ENCODE measurements at places on chromosomes 4 and X. TPM values are rescaled to one million over a fixed set of nuclear protein-coding genes. Genes with fewer than 3 reads are reported as not detected.

DNA sequence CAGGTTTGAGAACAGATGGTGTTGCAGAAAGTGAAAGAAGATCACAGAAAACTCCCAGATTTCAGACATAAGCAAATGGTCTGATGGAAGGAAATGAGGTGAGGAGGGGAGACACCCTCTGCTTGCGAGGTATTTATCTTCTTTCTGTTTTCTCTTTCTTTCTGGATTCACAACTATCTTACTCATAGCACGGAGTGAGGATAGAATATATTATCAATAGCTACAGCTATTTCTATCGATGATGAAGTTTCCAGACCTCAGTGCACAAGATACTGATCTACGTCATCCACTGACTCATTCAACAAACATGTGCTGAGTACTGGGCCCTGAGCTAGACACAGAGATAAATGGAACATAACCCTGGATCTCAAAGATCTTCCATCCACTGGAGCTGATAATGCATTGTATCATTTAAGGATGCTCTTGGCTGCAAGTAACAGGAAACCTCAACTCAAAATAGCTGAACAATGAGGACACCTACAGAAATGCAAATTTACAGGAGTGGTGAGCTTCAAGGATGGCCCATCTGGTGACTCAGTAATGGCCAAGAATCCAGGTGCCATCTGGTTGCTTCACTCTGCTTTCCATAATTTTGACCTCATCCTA, 21.2 kb downstream of the SLC2A9 start:
- no peak overlapping the region for H3K4me3 ChIP-seq
- no peak for DNase-seq
- no peaks in the 10 kb centered on the region for H3K36me3 ChIP-seq
- no peaks in the 10 kb centered on the region for H3K27me3 ChIP-seq

DNA sequence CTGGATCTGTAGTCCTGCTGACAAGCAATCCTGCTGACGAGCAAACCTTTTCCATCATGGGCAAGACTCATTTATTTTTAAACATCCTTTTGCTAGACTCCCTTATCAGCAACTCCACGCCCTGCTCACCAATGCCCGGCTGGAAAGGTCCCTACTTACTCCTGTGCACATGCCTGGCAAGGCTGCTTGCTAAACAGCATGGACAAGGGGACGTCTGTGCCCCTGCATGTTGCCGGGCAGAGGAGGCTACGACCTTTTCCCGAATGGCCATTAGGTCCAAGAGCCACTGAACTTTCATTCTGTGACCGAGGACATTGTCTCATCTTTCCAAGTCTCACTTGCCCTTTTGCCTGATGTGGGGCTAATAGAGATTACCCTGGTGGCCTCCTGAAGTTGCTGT, 98.6 kb downstream of the MGST2 start:
- no peaks in the 10 kb centered on the region for H3K27me3 ChIP-seq
- H3K27ac ChIP-seq, result peak overlapping the region; percentile 32
- no peak overlapping the region for H3K4me3 ChIP-seq
- H3K4me1 ChIP-seq, result peaks cover 3% of the 10 kb centered on the region
- no peak for DNase-seq
- H3K36me3 ChIP-seq, result no peaks in the 10 kb centered on the region

DNA sequence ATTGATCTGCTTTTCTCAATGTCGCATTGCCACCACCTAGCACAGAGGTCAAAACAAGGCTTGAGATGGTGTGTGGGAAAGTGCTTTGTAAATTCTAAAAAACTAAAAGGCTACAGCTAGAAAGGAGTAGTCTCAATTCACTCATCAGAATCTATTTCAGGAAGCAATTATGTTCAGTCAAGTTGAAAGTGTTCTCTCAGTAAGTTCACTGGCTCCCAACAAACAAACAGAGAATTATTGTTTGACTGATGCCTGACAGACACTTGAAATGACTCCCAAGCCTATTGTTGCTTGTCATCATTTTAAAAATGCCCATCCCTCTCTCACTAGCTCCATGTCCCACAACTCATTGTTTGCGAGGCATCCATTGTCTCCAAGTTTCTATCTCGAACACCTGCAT, 419.6 kb upstream of the CPEB2 start:
- H3K27me3 ChIP-seq, result no peaks in the 10 kb centered on the region
- no peak for DNase-seq
- H3K27ac ChIP-seq, result no peak overlapping the region
- no peaks in the 10 kb centered on the region for H3K4me1 ChIP-seq
- H3K36me3 ChIP-seq, result no peaks in the 10 kb centered on the region
- H3K4me3 ChIP-seq, result no peak overlapping the region

- no peak overlapping the region for H3K4me3 ChIP-seq
- no peak for DNase-seq
- H3K36me3 ChIP-seq, result no peaks in the 10 kb centered on the region
- no peaks in the 10 kb centered on the region for H3K27me3 ChIP-seq
- no peak overlapping the region for H3K27ac ChIP-seq
These were observed 5.2 kb downstream of the CPZ start for GRCh38 chr4:8597791-8598190.

DNA sequence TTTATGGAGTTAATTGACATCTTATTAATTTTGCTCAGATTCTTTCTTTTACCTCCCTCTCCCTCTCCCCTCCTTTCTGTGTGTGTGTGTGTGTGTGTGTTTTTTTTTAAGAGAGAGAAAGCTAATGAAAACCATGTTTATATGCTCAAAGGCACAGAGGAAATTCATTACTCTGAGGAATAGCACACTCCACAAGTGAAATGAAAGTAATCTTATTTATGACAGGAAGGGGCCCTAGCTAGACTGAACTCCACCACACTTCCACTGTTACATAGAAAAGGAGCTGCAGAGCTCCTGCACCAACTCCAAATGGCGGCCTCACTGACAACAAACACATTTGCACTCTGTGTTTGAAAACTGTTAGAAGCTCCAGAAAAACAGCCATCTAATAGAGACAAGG, 150.6 kb downstream of the RASL11B start:
- peaks cover 30% of the 10 kb centered on the region for H3K4me1 ChIP-seq
- H3K36me3 ChIP-seq, result no peaks in the 10 kb centered on the region
- H3K4me3 ChIP-seq, result no peak overlapping the region

GRCh38 chr4:76758290-76758882, 139.6 kb downstream of the SOWAHB start:
- H3K4me1 ChIP-seq, result peaks cover 4% of the 10 kb centered on the region
- H3K36me3 ChIP-seq, result peaks cover 4% of the 10 kb centered on the region
- H3K4me3 ChIP-seq, result no peak overlapping the region
- no peak for DNase-seq

GRCh38 chrX:64190136-64190740, 15.3 kb downstream of the AMER1 start:
- DNase-seq, result no peak
- H3K4me3 ChIP-seq, result no peak overlapping the region
- H3K4me1 ChIP-seq, result no peaks in the 10 kb centered on the region

- DNase-seq, result no peak
- no peaks in the 10 kb centered on the region for H3K4me1 ChIP-seq
- no peak overlapping the region for H3K27ac ChIP-seq
- no peaks in the 10 kb centered on the region for H3K27me3 ChIP-seq
- no peak overlapping the region for H3K4me3 ChIP-seq
- no peaks in the 10 kb centered on the region for H3K36me3 ChIP-seq
These were observed 2.5 kb downstream of the VBP1 start for GRCh38 chrX:155218777-155219176.

DNA sequence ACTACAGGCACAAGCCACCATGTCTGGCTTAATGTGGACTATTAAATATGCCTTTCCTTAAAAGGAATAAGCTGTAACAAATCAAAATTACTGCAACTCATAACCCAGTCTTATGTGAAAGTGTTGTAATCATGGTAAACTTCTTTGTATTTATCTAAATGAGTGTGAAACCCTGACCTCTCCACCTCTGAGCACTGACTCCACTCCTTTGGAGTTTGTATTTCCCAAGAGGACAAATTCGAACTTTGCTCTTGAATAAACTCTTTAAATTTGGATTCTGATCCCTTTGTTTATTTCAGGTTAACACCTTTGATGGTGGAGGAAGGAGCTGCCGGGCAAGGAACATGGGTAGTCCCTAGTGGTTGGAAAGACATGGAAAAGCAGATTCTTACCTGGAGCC, 48.3 kb upstream of the FAM9A start:
- no peaks in the 10 kb centered on the region for H3K4me1 ChIP-seq
- H3K27ac ChIP-seq, result no peak overlapping the region
- no peaks in the 10 kb centered on the region for H3K36me3 ChIP-seq
- H3K4me3 ChIP-seq, result no peak overlapping the region
- no peak for DNase-seq

- H3K4me3 ChIP-seq, result no peak overlapping the region
- no peaks in the 10 kb centered on the region for H3K27me3 ChIP-seq
- H3K27ac ChIP-seq, result no peak overlapping the region
- H3K4me1 ChIP-seq, result no peaks in the 10 kb centered on the region
- no peak for DNase-seq
- H3K36me3 ChIP-seq, result no peaks in the 10 kb centered on the region
These were observed 20.1 kb upstream of the XPNPEP2 start for GRCh38 chrX:129718676-129719075.

DNA sequence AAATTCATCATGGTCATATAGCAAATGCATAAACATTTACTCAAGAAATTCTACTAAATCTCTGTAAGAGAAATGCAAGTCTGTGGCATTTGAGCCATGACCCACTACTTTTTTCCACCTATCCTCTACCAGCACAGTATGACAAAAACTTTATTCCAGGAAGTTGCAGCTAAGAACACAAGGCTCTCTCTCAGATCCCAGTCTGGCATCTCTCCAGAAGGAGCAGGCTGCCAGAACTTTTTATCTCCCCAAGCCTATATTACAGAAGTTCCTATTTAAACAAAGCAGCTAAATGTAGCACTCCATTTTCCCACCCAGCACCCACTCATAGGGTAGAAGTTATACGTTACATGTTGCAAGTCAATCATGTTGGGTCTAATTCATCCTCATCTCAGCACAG, 49.3 kb upstream of the EPGN start:
- no peaks in the 10 kb centered on the region for H3K27me3 ChIP-seq
- H3K4me3 ChIP-seq, result no peak overlapping the region
- no peaks in the 10 kb centered on the region for H3K4me1 ChIP-seq
- H3K36me3 ChIP-seq, result no peaks in the 10 kb centered on the region
- H3K27ac ChIP-seq, result no peak overlapping the region

DNA sequence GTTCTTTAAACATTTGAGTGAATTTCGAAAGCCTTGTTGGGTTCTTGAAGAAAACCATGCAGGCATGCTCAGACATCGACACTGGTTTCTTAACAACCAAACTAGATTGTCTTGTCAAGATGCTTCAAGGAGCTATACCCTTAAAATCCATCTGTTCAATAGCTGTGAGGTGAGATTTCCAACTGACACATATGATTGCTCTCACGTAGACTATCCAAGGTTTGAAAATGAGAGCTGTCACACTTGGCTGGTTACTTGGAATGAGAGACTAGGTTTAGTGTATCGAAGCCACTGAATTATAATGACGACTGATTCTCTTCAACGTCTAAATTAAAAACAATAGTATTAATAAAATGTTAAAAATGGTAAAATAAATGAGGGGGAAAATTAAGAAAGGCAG, 2725.5 kb downstream of the ARAP2 start:
- H3K4me3 ChIP-seq, result no peak overlapping the region
- H3K27ac ChIP-seq, result no peak overlapping the region
- H3K27me3 ChIP-seq, result no peaks in the 10 kb centered on the region
- H3K36me3 ChIP-seq, result no peaks in the 10 kb centered on the region

DNA sequence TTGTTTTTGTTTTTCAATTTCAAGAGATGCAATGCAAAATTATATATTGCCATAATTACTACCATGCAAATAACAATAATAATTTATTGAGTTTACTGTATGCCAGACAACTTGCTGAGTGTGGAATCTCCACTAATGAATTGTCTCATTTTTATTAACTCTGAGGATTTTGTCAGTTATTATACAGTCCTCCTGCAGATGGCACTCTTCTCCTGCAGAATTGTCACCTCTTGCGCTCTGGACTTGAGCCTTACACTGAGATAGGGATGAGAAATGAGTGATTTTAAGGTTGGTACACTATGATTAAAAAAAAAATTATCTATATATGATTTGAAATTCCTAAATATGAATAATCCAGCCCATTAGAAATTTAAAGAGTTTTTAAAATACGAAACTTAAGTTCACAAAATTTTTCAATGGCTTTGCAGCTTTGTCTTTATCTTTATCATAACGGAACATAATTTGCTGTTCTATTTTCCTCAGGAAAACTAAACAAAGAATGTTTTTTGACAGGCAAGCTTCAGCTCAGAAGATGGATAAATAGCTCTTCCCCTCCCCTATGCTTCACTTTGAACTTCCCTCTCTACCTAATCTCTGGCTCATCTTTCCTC, 12.7 kb upstream of the PAQR3 start:
- no peak overlapping the region for H3K4me3 ChIP-seq
- no peaks in the 10 kb centered on the region for H3K36me3 ChIP-seq
- H3K4me1 ChIP-seq, result no peaks in the 10 kb centered on the region
- no peak overlapping the region for H3K27ac ChIP-seq
- H3K27me3 ChIP-seq, result no peaks in the 10 kb centered on the region
- DNase-seq, result no peak

GRCh38 chr4:8439914-8440491, 520 bp downstream of the ACOX3 start:
- no peaks in the 10 kb centered on the region for H3K36me3 ChIP-seq
- H3K4me3 ChIP-seq, result peak overlapping the region; percentile 60
- DNase-seq, result no peak
- no peaks in the 10 kb centered on the region for H3K4me1 ChIP-seq

- DNase-seq, result no peak
- no peak overlapping the region for H3K4me3 ChIP-seq
- no peak overlapping the region for H3K27ac ChIP-seq
- H3K4me1 ChIP-seq, result peaks cover 1% of the 10 kb centered on the region
- H3K27me3 ChIP-seq, result no peaks in the 10 kb centered on the region
These were observed 167.5 kb downstream of the PALLD start for GRCh38 chr4:168664242-168664891.

DNA sequence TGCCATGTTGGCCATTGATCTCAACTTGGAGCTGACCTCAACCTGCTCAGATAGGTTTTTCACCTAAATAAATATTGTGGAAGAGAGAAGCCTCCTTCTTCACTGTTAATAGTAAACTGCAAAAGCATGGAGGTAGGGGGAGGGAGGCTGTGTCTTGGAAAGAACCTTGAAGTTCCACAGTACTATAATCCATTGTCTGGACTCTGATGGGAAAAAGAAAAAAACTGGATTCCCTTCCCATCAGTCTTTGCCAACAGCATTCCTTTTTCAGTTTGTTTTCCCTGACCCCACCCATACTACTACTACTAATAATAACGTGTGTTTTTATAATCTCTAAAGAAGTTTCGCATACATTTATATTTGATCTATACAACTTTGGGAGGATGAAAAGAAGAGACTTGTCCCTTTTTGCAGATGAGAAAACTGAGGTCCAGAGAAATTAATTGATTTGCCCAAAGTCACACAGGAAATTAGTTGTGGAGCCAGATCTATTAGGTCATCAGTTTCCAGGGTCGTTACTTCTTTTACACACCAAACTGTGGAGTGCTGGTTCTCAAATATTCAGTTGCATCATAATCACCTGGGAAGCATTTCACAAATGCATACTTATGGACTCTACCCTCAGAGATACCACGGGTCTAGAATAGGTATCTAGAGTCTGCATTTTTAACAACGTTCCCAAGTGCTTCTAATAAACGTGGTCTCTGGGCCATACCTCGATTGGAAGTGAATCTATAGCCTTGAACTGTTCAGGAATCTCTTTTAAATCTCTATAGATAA, 59.1 kb downstream of the LUZP4 start:
- no peaks in the 10 kb centered on the region for H3K4me1 ChIP-seq
- H3K4me3 ChIP-seq, result no peak overlapping the region
- no peaks in the 10 kb centered on the region for H3K36me3 ChIP-seq
- H3K27me3 ChIP-seq, result no peaks in the 10 kb centered on the region

PAGE5 gene
- total RNA-seq, result not detected

GSPT2 gene
- 7.4 TPM for total RNA-seq

RTL5 gene
- 12.0 TPM for total RNA-seq

CACNA1F gene
- total RNA-seq, result 0.06 TPM

DNAAF6 gene
- not detected for total RNA-seq

CAPN6 gene
- total RNA-seq, result 2.1 TPM

SPOCK3 gene
- not detected for total RNA-seq

SPON2 gene
- total RNA-seq, result 40.8 TPM

SGMS2 gene
- 50.2 TPM for total RNA-seq

WDR1 gene
- total RNA-seq, result 593 TPM

TEC gene
- total RNA-seq, result 9.3 TPM

Measured in aorta (tissue), 5 donors.